ENCODE measurements at places on chromosomes 3 and 15. TPM values are rescaled to one million over a fixed set of nuclear protein-coding genes. Genes with fewer than 3 reads are reported as not detected.

DNA sequence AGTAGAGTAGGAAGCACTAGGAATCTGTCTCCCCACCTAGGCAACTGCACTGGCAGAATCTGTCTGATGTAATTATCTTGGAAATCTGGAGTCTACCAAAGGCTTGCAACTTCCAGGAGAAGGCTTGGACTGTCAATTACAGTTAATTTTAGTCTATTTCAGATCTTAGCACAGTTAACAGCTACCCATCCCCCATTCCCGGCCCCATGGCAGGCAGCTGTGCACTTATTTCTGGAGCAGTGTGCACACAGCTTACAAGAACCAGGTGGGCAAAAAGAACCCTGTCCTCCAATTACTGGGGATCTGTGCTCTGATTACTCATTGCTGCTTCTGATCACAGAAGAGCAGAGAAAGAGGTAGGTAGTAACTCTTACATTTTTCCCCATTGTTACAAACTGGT lies 12.3 kb upstream of the CDAN1 start:
- DNase-seq, result no peak

LSM3 gene
- total RNA-seq, result 8.6 TPM

DNA sequence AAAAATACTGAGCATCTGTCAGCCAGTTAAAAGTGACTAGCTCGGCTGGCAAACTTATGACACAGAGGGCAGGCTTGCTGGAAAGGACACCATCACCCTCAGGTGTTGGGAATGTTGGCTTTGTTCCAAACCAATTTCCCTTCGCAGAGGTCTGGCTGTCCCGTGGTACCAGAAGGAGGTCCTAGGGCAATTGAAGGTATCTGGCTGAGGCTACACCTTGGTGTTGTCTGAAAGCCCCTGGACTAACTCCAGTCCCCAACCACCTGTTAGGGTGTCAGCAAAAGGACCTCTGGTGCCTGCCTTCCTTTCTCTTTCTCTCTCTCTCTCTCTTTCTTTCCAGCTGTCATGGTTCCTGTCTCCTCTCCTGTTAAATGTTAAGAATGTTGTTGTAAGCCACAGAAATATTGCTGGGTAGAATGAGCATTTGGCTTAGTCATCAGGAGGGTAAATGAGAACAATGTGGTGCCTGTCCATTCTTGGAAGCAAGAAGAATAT lies 12.5 kb downstream of the PRR20G start:
- no peak for DNase-seq

DNA sequence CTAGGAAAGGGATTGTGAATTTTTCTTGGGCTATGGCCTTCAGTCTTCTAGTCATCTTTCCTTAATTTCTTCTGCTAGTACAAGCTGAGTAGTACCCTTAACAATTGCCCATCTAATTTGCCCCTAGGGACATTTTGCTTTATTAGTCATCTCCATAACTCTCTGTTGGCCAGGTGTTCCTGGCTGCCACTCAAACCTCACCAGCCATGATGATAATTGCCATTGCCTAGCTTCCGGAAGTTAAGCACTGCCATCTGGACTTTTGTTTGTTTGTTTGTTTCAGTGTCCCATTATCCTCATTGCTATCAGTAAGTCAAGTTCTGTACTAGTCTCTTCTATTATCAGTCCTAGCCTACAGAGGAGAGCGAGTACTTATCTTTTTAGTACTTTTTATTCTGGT lies 36.6 kb upstream of the UBL7 start:
- DNase-seq, result no peak

TUSC7 gene
- total RNA-seq, result not detected

WHAMM gene
- 11.2 TPM for total RNA-seq

DNA sequence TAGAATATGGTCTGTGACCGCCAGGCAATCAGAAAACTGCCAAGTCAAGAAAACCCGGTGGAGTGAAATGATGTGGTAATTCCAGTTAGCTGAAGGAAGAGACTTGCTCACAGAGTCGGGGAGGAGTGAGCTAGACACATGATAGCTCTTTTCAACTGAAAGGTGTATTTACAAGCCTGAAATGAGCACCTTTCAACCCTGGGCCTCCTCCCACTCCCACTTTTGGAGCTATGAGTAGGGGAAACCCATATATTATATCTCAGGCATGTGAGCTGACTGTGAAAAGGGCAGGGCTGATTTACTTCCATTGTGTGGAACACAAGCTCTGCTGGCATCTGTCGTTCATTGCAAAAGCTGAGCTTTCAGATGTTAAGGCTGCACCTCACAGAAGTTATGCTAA lies 960.2 kb downstream of the TUSC7 start:
- DNase-seq, result no peak

CCDC13 gene
- 2.4 TPM for total RNA-seq

CADPS gene
- not detected for total RNA-seq

DNA sequence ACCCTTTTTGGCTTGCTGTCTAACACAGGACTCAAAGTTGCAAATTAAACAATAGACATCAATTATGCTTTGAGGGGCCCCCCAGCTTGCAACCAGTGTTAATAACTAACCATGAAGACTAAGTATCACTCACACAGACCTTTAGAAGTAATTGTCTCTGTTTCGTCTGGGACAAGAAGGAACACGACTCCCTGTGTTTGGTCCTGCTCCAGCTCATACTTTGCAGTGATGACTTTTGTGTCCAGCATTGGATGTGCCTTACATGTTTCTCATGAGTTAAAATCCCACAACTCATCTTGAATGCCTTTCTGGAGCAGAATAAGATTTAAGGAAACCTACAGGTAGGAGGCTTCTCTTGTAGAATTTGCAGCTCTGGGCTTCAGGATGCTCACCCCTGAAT lies 53.1 kb downstream of the GMNC start:
- no peak for DNase-seq

C3orf22 gene
- not detected for total RNA-seq

- DNase-seq, result no peak
These were observed 132.3 kb upstream of the NEO1 start for GRCh38 chr15:72919936-72920465.

DNA sequence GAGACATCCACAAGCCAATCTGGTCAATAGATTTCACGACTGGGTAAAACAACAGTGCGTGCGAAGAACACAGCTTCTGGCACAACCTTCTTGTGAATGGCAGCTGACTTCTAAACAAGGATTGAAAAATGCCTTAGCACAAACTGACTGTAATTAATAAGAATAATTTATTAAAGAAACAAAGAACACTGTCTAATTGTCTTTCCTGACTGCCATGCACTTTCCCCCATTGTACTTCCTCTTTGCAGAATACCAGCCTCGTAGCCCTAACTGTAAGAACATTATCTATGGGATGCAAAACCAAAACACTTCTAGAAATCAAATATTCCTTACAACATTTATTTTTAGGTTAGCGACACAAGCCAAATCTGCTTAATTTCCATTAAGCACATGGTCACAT lies 6.5 kb downstream of the FOXP1 start:
- no peak for DNase-seq

DNA sequence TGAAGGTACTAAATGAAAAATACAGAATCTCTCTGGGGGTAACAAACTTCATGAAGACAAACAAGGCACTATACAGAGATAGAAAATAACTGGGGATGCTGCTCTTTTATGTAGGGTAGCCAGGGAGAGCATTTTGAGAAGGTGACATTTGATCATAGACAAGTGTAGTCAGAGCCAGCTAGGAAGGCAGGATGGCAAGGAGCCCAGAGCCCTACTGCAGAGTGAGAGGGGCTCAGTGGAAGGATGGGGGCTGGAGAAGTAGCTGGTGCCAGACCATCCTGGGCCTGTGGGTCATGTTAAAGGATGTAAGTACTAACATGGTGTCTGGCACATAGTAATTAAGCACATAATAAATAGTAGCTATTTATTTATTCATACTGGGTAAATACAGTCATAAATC lies 133.6 kb downstream of the MEIS2 start:
- no peak for DNase-seq

DNA sequence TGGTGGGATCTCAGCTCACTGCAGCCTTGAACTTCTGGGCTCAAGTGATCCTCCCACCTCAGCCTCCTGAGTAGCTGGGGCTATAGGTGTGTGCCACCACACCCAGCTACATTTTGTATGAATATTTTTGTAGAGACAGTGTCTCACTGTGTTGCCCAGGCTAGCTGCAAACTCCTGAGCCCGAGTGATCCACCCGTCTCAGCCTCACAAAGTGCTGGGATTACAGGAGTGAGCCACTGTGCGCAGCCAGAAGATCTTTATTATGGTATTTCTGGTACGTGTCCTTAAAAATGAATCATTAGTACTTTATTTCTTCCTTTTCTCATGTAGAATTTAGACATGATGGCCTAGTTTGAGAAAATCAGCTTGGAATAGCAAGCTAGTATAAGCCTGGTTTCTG lies 153.3 kb downstream of the BCHE start:
- DNase-seq, result no peak

TTLL13 gene
- total RNA-seq, result not detected

GRCh38 chr3:184578822-184579221 lies 17.2 kb downstream of the EPHB3 start:
- DNase-seq, result no peak

GRCh38 chr3:52819936-52820335 lies 10.5 kb downstream of the ITIH4 start:
- no peak for DNase-seq

MCF2L2 gene
- 1.6 TPM for total RNA-seq

FBXL22 gene
- 1.7 TPM for total RNA-seq

DNA sequence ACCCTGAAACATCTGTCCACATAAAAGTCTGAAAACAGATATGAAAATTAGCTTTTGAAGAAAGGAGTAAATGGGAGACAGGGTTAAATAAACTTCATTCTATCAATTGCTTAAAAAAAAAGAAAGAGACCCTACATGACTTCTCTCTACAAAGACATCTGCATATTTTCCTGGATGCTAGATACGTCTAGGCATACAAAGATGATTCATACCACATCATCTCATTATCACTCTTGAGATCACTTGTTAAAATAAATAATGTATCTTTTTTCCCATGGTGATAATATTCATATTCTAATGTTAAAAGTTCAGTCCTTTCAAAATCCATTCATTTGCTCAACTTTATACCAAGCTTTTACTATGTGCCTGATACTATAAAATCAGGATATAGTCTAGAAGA lies 295.8 kb downstream of the MAGI1 start:
- DNase-seq, result no peak

- DNase-seq, result peak; percentile 92
These were observed 894 bp upstream of the TM4SF4 start for GRCh38 chr3:149473357-149474249.

LRRC31 gene
- total RNA-seq, result 1.5 TPM

CD80 gene
- total RNA-seq, result 15.2 TPM

GRCh38 chr3:103047640-103048039 lies 612.8 kb downstream of the ZPLD1 start:
- no peak for DNase-seq

DNA sequence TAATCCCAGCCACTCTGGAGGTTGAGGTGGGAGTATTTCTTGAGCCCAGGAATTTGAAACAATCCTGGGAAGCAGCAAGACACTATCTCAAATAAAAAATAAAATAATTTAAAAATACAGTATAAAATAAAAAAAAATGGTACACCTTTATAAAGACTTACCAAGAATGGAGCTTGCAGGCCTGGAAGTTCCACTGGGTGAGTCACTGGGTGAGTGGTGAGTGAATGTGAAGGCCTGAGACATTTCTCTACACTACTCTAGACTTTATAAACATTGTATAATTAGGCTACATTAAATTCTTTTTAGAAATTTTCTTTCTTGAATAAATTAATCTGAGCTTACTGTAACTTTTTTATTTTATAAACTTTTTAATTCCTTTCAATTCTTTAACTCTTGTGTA lies 609.1 kb upstream of the BCHE start:
- no peak for DNase-seq

DNA sequence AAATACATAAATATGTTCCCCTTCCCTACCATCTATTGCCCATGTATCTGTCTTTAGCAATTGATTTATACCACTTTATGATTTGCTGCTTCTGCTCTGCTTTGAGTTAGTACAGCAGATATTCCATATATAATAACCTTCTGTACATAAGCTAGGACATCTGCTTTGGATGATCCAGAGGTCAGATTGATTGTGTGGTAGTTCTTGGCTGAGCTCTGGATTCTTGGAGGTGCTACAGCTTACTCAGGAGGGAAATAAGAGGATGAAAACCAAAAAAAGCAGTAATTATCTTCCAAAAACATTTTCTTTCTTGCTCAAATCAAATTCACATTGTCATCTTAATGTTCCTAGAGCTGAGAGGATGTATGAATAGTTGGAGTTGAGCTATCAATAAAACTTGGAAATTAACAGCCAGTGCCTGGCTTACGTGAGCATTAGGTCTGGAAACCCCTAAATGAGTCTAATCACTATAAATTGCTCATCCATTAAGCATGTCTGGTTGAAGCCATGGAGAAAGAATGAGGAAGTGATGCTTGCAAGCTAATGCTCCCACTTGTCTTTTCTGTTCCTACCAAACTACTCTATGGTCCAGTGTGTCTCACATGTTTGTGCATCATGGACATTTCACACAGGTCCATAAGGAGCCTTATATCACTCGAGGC lies 36.3 kb upstream of the TMEM42 start:
- no peak for DNase-seq

GRCh38 chr15:68431037-68431791 lies 749 bp downstream of the ITGA11 start:
- peak; percentile 88 for DNase-seq

CYP1A2 gene
- 0.80 TPM for total RNA-seq

VPS39 gene
- 57.3 TPM for total RNA-seq

GCHFR gene
- 93.7 TPM for total RNA-seq

- DNase-seq, result no peak
These were observed 36.2 kb downstream of the VGLL3 start for GRCh38 chr3:86954747-86955146.

DNA sequence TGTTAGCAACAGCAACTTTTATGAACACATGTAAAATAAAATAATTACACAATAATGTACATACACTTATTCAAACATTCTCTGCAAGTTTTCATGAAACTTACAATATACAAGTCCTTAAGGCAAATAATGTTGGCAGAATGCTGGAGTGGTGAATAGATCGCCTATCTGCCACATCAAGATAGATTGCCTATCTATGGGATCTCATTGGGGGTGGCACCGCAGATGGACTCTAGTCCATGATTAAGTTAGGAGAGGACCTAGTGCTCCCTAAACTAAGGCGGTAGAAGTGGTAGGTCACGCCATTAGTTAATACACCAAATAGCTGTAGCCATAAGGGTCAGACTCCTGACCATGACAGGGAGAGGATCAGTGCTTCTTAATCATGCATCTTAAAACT lies 315.7 kb downstream of the GBE1 start:
- DNase-seq, result no peak

DNA sequence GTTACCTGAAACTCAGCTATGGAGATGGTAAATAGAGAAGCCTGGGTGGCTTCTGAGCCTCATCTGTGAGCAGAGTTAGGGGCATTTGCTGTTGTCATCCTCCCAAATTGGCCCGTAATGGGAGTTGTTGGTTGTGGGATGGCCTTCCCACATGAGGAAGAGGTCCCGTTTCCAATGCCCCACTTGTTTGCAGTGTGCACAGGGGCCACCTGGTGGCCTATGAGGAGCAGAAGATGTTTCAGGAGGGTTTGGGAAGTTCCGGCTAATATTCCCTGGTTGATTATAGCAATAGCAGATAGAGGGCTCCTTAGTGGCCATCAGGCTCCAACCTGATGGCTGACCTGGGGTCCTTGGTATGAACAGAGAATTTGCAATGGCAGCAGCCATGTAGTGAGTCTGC lies 1546.5 kb downstream of the OTOL1 start:
- no peak for DNase-seq

THRB gene
- 11.4 TPM for total RNA-seq

PTPRG gene
- total RNA-seq, result 81.7 TPM

- no peak for DNase-seq
These were observed 104.9 kb downstream of the AQP9 start for GRCh38 chr15:58243070-58243469.

- DNase-seq, result no peak
These were observed 66.0 kb downstream of the CGNL1 start for GRCh38 chr15:57442335-57442734.
